ENCODE measurements at places on chromosomes 4 and X.

DNA sequence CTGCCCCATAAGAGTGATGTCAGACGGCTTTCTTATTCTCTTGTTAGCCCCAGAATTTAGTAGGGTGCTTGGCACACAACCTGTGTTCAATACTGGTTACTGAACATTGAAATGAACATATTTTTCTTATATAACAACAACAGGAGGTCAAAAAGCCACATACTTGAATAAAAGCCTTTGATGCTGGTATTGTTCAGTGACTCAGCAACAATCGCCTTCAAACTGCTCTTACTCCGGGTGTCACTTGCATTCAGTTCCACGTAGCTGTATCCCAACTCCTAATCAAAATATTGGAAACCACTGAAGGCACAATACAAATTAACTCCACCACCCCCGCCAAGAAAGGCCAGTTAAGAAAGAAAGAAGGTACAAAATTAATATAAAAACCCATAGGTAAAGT, 61.5 kb downstream of the RFC1 start:
- DNase-seq, result no peak

- DNase-seq, result no peak
Measured at GRCh38 chrX:22351966-22352365, 79.3 kb downstream of the CBLL2 start.

DNA sequence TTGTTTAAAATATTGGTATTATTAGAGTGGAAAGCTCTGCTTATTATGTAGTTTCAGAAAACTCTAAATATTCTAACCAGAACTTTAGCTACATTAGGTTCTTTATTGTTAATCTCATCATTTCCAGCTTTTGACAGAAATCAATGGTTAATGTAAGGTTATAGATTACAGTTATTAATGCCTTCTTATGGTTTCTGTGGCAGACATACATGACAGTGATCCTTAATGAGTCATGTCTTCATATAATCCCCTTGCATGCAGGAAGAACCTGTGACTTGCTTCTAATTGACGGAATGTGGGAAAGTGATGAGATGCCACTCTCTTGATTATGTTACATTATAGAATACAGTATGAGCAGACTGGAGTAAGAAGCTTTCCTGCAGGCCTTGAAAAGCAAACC, 23.5 kb downstream of the KLHL8 start:
- no peak for DNase-seq

DNA sequence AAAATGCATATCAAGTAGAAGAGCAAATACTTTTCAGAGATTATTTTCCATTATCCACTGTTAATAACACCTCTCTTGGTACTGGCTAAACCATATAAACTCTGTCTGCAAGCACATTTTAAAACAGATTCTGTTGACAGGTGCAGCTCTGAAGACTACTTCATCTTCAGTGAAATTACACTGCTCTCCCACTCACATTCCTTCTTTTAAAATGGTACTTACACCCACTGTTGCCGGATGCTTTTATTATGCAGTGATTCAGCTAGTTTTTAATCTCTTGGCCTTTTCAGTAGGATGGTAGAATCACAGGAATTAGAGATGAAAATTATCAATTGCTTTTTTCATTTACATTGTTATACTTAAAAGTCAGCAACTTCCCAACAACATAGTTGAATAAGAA, 381.6 kb downstream of the GASK1B start:
- no peak for DNase-seq

DNA sequence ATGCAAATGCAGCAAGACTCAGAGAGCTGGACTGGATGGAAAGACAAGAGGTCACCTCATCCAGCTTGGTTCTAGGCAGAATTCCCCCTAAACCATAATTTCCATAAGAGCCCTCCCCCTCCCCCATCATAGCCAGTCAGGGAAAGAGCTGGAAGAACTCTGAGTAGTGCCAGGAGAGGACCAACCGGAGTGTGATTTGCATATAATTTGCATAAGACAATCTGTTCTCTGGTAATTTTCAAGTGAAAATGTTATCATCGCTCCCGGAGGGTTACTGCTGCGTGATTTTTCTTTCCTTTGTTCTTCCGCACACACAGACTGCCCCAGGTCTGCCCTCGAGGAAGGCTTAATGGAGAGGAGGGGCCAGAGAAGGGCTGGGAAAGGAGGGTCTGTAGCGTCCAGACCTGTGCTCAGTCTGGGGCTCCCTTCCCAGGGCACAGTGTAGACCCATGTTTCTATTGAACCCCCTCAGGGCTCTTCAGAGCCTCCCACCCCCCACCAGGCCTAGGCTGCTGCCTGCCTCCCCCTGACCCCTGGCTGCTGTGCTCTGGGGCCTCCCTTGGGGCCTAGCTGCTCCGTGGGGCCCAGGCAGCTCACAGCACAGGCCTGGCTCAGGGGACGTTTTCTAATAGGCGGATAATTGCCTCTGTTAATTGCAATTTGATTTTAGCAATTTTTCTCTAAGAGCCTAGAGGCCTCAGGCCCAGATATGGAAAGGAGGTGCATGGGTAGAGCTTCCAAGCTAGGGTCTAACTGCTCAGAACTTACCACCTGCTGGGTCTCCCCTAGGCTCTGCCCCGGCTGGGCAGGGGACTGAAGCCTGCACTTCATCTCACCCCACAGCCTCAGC, 90.4 kb upstream of the PJA1 start:
- no peak for DNase-seq

GRCh38 chr4:147714575-147715401, 17.1 kb upstream of the ARHGAP10 start:
- DNase-seq, result no peak

DNA sequence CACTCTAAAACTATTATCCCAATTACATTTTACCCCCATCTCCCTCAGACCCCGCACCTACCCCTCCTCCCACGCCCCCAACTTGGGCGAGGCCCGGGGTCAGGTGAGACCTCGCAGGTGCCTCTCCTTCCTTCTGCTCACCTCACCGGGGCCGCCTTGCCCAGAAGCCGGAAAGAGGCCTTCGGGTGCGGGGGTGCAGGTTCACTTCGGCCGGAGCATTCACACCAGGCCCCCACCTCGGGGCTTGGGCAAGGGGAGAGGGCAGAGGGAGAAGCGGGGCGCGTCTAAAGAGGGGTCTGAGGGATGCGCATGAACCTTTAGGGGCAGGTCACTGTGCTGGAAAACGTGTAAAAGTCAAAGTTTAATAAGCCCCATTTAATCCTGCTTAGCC, 427 bp downstream of the ZNF182 start:
- DNase-seq, result peak; percentile 33

GRCh38 chr4:7779432-7779768, 160.3 kb downstream of the AFAP1 start:
- no peak for DNase-seq

- no peak for DNase-seq
Measured at GRCh38 chr4:129682586-129682985, 586.6 kb downstream of the C4orf33 start.

All from GM12865 (cell line).